ENCODE measurements at places on chromosomes 13 and 19. TPM values are rescaled to one million over a fixed set of nuclear protein-coding genes. Genes with fewer than 3 reads are reported as not detected.
A peak's percentile ranks its signal among the peaks of the same experiment; 100 is the strongest.

The OR4F17 gene
- polyA plus RNA-seq, result not detected

DNA sequence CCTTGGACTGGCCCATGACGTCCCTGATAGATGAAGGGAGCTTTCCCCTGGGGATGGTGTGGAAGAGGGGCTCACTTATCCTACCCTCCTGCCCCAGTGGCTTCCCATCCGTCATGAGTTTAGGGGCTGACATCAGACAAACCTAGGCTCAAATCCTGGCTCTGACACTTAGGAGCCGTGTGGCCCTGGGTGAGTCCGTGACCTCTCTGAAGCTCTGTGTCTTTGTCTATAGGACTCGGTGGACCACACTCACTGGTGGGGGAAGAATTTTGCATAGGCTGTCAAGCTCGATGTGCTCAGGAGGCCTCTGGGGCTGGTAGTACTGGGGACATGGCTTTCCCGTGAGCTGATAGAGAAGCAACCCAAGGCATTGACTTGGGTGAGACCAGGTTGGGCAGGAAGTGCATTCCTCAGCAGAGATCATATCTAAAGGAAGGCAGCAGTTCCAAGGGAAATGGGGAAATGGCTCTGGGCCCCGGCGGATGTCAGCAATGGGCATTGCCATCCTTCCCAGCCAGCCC, 17.4 kb upstream of the AP1M2 start:
- peaks cover 21% of the 10 kb centered on the region for H3K27me3 ChIP-seq
- H3K4me3 ChIP-seq, result no peak overlapping the region
- no peak for DNase-seq
- peak overlapping the region; percentile 98 for H3K27ac ChIP-seq

- no peak overlapping the region for H3K27ac ChIP-seq
- no peak overlapping the region for H3K4me3 ChIP-seq
- peaks cover 3% of the 10 kb centered on the region for H3K36me3 ChIP-seq
- no peaks in the 10 kb centered on the region for H3K4me1 ChIP-seq
Measured at GRCh38 chr19:18672606-18673337, 10.7 kb upstream of the CRTC1 start.

DNA sequence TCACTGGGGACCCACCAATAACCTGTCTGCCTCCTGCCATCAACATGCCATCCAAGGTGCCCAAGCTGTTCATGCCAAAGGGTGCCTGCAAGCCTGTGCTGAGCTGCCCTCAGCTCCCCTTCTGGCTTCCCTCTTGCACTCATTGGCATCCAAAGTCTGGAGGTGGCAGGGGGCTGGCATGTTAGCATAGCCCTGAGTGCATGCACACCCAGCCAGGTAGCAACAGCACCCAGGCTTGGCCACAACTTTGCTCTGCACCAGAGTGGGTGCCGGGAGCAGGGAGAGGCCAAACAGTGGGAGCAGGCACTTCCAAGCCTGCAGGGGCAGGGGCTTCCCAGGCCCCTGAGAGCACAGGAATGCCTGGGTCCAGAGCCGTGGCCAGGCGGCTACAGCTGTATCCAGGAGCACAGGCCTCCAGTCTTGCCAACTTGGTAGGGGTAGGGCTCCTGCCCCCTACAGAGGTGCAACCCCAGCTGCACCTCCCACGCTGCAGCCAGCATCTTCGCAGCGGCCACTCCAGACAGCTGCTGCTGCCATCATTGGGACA, 26.1 kb upstream of the TBC1D4 start:
- DNase-seq, result no peak
- no peak overlapping the region for H3K27ac ChIP-seq
- H3K4me1 ChIP-seq, result no peaks in the 10 kb centered on the region
- no peak overlapping the region for H3K4me3 ChIP-seq
- no peaks in the 10 kb centered on the region for H3K36me3 ChIP-seq
- no peaks in the 10 kb centered on the region for H3K27me3 ChIP-seq

The SERTM1 gene
- 0.01 TPM for polyA plus RNA-seq

- DNase-seq, result peak; percentile 59
- peaks cover 18% of the 10 kb centered on the region for H3K36me3 ChIP-seq
- H3K4me3 ChIP-seq, result no peak overlapping the region
- H3K27ac ChIP-seq, result no peak overlapping the region
- H3K4me1 ChIP-seq, result peaks cover 41% of the 10 kb centered on the region
- H3K27me3 ChIP-seq, result no peaks in the 10 kb centered on the region
Measured at GRCh38 chr19:3055741-3056416, 6.4 kb downstream of the TLE5 start.

The CEACAM4 gene
- polyA plus RNA-seq, result not detected

- no peak overlapping the region for H3K4me3 ChIP-seq
- H3K36me3 ChIP-seq, result no peaks in the 10 kb centered on the region
- no peak for DNase-seq
- no peaks in the 10 kb centered on the region for H3K4me1 ChIP-seq
- no peaks in the 10 kb centered on the region for H3K27me3 ChIP-seq
Measured at GRCh38 chr13:40251343-40252032, 415.0 kb downstream of the FOXO1 start.

GRCh38 chr19:50489461-50490011, 12.9 kb upstream of the GARIN5A start:
- H3K4me3 ChIP-seq, result no peak overlapping the region
- no peaks in the 10 kb centered on the region for H3K4me1 ChIP-seq
- no peak for DNase-seq
- peaks cover 8% of the 10 kb centered on the region for H3K36me3 ChIP-seq
- H3K27ac ChIP-seq, result no peak overlapping the region

GRCh38 chr13:108214441-108215271, 680 bp downstream of the LIG4 start:
- peak overlapping the region; percentile 44 for H3K4me3 ChIP-seq
- H3K4me1 ChIP-seq, result peaks cover 9% of the 10 kb centered on the region
- no peaks in the 10 kb centered on the region for H3K27me3 ChIP-seq
- no peak for DNase-seq
- no peak overlapping the region for H3K27ac ChIP-seq
- no peaks in the 10 kb centered on the region for H3K36me3 ChIP-seq

DNA sequence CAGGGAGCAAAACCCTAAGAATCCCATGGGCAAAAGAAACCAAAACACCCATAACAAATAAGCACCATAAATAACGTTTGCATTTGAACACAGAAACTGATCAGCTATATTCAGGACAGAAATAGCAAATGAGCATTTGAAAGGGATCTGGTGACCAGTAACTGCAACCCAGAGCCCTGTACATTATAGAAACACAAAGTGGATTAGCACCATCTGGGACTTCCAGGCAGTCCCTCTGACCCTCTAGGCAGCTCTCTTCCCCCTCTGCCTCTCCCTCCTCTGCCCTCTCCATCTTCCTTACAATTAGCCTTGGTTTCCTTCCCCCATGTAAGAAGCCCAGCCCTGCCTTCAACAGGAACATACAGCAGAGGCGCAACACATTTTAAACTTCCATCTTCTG, 215.0 kb downstream of the DCLK1 start:
- H3K36me3 ChIP-seq, result no peaks in the 10 kb centered on the region
- H3K27ac ChIP-seq, result no peak overlapping the region
- H3K4me3 ChIP-seq, result no peak overlapping the region
- H3K27me3 ChIP-seq, result no peaks in the 10 kb centered on the region
- DNase-seq, result no peak

GRCh38 chr19:12140545-12141404, 625 bp upstream of the ZNF20 start:
- H3K4me1 ChIP-seq, result peaks cover 2% of the 10 kb centered on the region
- H3K27ac ChIP-seq, result peak overlapping the region; percentile 86
- H3K27me3 ChIP-seq, result no peaks in the 10 kb centered on the region
- H3K36me3 ChIP-seq, result peaks cover 3% of the 10 kb centered on the region
- peak; percentile 94 for DNase-seq

GRCh38 chr19:53157626-53158025, 1.2 kb downstream of the ZNF347 start:
- no peaks in the 10 kb centered on the region for H3K36me3 ChIP-seq
- H3K4me1 ChIP-seq, result peaks cover 6% of the 10 kb centered on the region
- DNase-seq, result no peak
- peak overlapping the region; percentile 72 for H3K4me3 ChIP-seq

The CEACAM8 gene
- not detected for polyA plus RNA-seq

The OVOL3 gene
- polyA plus RNA-seq, result not detected

The TMC4 gene
- polyA plus RNA-seq, result 140 TPM

GRCh38 chr19:47652285-47652684, 43.4 kb downstream of the BICRA start:
- no peaks in the 10 kb centered on the region for H3K4me1 ChIP-seq
- peak; percentile 50 for DNase-seq
- H3K27me3 ChIP-seq, result no peaks in the 10 kb centered on the region

- H3K4me1 ChIP-seq, result no peaks in the 10 kb centered on the region
- no peak overlapping the region for H3K4me3 ChIP-seq
- no peak overlapping the region for H3K27ac ChIP-seq
Measured at GRCh38 chr19:11286312-11286974, 9.5 kb upstream of the TSPAN16 start.

The RFX1 gene
- polyA plus RNA-seq, result 4.9 TPM

- H3K27me3 ChIP-seq, result no peaks in the 10 kb centered on the region
- no peak for DNase-seq
- no peak overlapping the region for H3K27ac ChIP-seq
- H3K4me3 ChIP-seq, result no peak overlapping the region
- H3K4me1 ChIP-seq, result no peaks in the 10 kb centered on the region
Measured at GRCh38 chr19:22620401-22620800, 13.7 kb upstream of the ZNF492 start.

- peak; percentile 96 for DNase-seq
- H3K36me3 ChIP-seq, result no peaks in the 10 kb centered on the region
- no peaks in the 10 kb centered on the region for H3K27me3 ChIP-seq
- peaks cover 25% of the 10 kb centered on the region for H3K4me1 ChIP-seq
Measured at GRCh38 chr19:23403581-23404324, 8.5 kb upstream of the ZNF91 start.

GRCh38 chr13:110714797-110715394, 1.4 kb downstream of the ING1 start:
- H3K36me3 ChIP-seq, result peaks cover 6% of the 10 kb centered on the region
- no peaks in the 10 kb centered on the region for H3K27me3 ChIP-seq
- peak; percentile 69 for DNase-seq
- H3K4me1 ChIP-seq, result no peaks in the 10 kb centered on the region

The SIGLEC8 gene
- 0.59 TPM for polyA plus RNA-seq

- H3K36me3 ChIP-seq, result no peaks in the 10 kb centered on the region
- H3K27me3 ChIP-seq, result no peaks in the 10 kb centered on the region
- H3K4me3 ChIP-seq, result no peak overlapping the region
- H3K27ac ChIP-seq, result no peak overlapping the region
- no peaks in the 10 kb centered on the region for H3K4me1 ChIP-seq
- DNase-seq, result no peak
Measured at GRCh38 chr13:100921139-100921538, 246.5 kb upstream of the TMTC4 start.

GRCh38 chr19:1893791-1894190, 8.5 kb upstream of the ABHD17A start:
- no peaks in the 10 kb centered on the region for H3K36me3 ChIP-seq
- no peaks in the 10 kb centered on the region for H3K27me3 ChIP-seq
- H3K4me3 ChIP-seq, result no peak overlapping the region
- DNase-seq, result no peak
- no peak overlapping the region for H3K27ac ChIP-seq
- H3K4me1 ChIP-seq, result no peaks in the 10 kb centered on the region

The NCCRP1 gene
- 0.45 TPM for polyA plus RNA-seq

GRCh38 chr19:47779524-47780214, 1.2 kb downstream of the SELENOW start:
- peak overlapping the region; percentile 97 for H3K4me3 ChIP-seq
- H3K36me3 ChIP-seq, result no peaks in the 10 kb centered on the region
- DNase-seq, result peak; percentile 28

DNA sequence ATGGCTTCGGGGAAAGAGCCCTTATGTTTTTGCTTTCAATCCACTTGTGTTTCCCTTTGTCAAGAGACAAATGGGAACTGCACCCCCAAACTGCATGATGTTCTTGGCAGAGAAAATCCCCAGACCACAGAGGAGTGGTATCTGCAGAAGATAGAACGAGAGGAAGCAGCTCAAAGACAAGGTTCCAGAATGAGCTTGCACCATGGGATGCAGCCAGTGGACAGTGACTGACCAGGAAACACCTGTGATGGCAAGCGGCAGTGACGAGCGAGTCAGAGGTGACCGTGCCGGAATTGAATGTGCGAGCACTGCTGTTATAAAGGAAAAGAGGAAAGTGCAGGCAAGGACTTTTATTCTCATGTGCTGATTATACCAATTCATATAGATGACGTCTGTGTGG, 46.3 kb downstream of the IRS2 start:
- H3K4me1 ChIP-seq, result no peaks in the 10 kb centered on the region
- no peaks in the 10 kb centered on the region for H3K27me3 ChIP-seq
- H3K36me3 ChIP-seq, result no peaks in the 10 kb centered on the region
- no peak overlapping the region for H3K27ac ChIP-seq
- H3K4me3 ChIP-seq, result no peak overlapping the region

GRCh38 chr19:49664171-49665035, 1.3 kb downstream of the IRF3 start:
- H3K4me3 ChIP-seq, result peak overlapping the region; percentile 69
- H3K27ac ChIP-seq, result peak overlapping the region; percentile 70
- no peaks in the 10 kb centered on the region for H3K27me3 ChIP-seq
- DNase-seq, result peak; percentile 94
- H3K4me1 ChIP-seq, result peaks cover 7% of the 10 kb centered on the region

GRCh38 chr13:28349907-28350654, 144.8 kb downstream of the FLT1 start:
- H3K4me3 ChIP-seq, result no peak overlapping the region
- no peak overlapping the region for H3K27ac ChIP-seq
- no peaks in the 10 kb centered on the region for H3K27me3 ChIP-seq

DNA sequence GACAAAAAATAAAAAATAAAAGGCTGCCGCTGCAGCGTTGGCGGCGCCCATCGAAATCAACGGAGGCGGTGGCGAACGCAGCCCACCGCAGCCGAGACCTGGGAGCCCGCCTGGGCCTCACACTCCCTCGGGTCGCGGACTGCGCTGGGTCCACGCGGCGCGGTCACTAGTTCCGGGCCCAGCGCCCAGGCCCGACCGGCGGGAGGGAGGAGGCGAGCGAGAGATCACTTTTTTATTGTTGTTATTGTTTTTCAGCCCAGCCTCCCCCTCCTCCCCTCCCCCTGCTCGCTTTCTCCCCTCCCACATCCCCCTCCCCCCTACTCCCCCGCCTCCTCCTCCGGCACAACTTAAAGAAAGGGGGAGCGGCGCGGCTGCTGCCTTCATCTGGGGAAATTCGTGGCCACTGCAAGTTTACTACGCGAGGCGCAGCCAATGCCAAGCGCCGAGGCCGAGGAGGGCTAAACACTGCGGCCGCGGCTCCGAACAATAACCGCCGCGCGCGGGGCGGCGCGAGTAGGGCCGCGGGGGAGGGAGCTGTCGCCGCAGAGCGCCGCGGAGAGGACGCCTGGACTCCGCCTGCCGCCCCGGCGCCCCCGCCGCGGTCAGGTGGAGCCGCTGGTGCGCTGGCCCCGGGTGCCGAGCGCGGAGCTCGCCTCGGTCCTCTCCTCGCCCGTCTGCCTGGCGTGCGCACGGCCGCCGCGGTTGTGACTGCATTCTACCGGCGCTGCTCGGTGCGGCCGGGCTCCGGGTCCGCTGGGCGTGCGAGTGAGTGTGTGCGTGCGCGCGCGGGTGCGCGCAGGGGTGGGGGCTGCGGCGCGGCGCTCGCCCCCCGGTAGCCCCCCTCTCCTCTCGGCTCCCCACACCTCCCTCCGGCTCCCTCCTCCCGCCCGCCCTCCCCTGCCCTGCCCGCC, 505 bp upstream of the ZIC2 start:
- peak overlapping the region; percentile 22 for H3K4me3 ChIP-seq
- peaks cover 21% of the 10 kb centered on the region for H3K27me3 ChIP-seq
- H3K27ac ChIP-seq, result no peak overlapping the region
- H3K4me1 ChIP-seq, result no peaks in the 10 kb centered on the region
- H3K36me3 ChIP-seq, result no peaks in the 10 kb centered on the region

Measured in small intestine (tissue), 16 donors.